Activated naive CD4-positive, alpha-beta T cell treated with Interleukin-2 at 50 U/mL for 16 hours (primary cell): ENCODE measurements at places on chromosomes 5 and 9.

DNA sequence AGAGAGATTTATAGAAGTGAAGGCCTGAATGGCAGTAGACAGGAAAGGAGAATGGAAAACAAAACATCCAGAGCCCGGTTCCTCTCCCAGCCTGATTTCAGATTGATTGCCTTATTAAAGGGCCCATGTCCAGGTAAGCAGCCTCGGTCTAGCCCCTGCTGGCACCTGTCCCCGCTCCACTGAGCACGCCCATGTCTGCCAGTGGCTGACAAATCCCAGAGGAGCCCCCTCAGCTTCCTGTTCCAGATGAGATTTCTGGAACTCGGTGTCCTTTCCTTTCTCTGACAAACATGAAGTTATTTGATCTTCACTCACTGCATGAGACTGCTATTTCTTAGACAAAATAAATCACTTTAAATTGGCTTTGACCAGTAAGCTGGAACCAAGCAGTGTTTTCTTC is 187.0 kb upstream of the ADCY2 start:
- DNase-seq: no peak

- no peak for DNase-seq
Observed at GRCh38 chr5:5904113-5904512, 474.2 kb downstream of the MED10 start.

DNA sequence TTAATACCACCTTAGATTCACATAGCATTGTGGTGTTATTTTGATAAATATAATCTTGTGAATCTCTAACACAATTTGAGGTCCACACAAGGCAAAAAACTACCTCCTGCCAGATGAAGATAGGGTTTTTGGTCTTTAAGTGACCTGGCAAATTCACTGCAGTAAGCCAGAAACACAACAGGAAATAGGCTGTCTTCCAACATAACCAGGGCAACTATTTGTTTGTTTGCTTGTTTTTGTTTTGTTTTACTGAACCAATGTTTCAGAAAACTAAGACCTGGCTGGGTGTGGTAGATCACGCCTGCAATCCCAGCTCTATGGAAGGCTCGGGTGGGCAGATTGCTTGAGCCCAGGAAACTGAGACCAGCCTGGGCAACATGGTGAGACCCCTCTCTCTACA is 95.5 kb downstream of the USP20 start:
- no peak for DNase-seq

DNA sequence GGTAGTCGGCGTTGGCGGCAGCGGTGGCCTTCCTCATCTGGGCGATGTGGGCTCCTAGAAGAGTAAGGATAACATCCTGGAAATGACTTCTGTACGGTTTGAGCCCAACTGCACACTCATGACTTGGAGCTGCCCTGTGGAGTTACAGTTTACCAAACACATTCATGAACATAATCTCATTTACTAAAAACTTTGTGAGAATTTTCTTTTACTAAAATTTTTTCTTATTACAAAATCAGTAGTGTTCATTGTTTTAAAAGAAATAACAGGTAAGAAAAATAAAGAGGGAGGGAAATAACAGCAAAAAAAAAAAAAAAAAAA is 5.3 kb downstream of the FOXE1 start:
- DNase-seq: no peak

- DNase-seq: no peak
Observed at GRCh38 chr5:145980718-145981117, 44.3 kb downstream of the SH3RF2 start.

DNA sequence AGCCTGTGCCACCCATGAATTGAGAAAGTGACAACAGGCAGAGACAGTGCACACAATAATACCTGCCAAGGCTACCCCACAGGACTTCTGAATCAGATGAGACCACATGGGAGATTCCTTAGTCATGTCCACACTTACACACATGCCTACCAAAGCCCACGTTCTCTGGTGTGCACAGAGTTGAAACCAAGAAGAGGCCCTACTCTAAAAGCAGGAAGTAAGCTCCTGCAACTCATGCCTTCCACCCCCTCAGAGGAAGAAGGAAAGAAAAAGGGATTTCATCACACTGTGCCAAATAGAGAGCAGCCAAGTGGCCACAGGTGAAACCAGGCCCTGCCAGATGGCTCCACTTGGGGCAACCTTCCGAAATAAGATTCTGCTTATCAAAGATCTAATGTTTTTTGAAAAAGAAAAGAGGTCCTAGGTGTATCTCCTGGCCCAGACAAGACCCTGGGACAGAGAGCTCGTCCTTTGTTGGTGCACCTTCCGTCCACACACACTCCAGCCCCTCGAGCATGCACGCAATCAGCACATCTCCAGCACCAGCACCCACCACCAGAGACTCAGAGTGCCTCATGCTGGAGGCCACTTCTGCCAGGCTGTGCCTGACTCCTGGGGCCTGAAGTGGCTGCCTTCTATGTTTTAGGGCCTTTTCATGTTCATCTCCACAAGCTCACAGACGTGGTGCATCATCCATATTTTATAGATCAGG is 114.6 kb upstream of the SPOCK1 start:
- no peak for DNase-seq

DNA sequence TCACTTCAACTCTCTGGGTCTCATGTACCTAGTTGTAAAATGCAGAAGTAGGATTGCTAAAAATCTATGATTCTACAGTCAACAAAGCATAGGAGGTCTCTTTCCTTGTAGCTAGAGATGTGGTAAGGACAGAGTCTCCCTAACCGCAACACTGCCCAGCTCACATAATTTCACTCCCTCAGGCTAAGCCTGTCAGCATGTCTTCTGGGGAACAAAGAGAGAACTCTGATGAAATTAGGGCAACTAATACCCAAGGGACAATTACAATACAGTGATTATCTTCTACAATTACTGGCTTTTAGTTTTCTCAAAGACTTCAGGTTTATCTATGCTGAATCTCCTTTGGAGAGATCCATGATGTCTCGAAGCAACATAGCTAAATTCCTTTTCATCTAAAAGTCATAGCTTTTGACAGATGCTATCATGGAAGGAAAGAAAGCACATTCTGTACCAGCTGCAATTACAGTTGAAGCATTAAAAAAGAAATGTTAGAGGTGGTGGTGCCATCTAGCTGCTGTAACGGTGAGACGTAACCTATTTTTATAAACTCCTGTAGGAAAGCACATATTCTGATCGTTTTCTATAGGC is 141.1 kb upstream of the TARS1 start:
- DNase-seq: no peak

DNA sequence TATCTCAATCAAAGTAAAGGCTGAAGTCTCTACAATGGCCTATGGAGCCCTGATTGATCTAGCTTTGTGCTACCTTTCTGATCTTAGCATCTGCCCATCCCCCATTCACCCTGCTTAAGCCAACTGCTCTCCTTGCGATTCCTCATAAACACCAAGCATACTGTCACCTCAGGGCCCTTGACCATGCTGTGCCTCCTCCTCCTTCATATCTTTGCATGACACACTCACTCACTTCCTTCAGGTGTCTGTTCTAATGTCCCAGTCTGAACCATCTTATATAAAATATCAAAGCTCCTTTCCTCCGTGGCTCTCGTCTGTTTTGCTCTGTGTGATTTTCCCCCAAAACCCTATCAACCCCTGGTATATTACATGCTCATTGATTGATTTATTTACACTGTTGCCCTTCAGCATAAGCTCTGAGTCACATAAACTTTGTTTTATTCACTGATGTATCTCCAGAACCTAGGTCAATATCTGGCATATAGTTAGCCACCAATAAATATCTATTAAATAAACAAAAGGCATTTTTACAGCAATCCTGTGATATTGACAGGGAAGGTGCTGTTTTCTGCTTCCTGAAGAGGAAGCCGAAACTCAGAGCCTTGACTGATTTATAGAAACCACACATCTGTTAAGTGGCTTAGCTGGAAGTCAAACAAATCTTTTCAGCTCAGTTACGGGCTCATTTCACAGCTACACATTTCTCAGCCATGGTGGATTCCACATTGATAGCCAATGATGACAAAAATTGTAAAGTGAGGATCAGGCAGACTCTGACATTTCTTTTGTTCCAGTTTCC is 103.6 kb downstream of the BOD1 start:
- no peak for DNase-seq

DNA sequence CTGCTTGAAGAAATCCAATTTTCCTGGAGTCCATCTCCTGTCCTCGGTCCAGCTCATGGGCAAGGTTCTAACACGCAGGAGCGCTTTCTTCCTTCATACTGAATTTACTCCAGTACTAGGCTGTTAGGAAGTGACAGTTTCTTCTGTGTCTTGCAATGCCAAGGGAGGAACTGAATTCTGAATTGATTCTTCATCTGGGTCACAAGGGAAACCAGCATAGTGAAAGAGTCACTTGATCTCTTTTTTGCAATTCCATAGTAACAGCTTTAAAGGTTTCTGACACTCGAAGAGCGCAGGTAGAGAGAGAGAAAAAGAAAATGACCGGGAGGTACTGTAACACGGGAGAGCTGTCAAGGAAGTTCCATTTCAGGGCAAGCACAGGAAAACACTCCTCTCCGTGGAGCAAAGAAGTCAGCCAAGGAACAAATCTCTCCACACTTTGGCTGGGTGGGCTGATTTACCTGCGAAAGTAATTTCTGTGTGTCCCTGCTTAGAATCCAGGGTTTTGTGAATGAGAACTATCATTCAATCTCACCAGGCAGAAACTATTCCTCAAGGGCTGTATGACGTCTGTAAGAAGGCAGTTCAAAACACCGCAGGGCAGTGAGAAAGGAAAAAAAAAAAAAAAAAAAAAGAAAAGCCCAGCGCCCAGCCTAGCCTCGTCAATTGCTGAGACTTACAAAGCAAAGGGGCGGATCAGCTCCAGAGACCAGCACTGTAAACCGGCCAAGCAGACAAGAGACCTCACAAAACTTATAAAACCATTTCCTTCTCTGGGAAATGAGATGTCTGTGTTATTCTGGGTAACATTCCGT is 617.8 kb downstream of the PDE4D start:
- DNase-seq: no peak

DNA sequence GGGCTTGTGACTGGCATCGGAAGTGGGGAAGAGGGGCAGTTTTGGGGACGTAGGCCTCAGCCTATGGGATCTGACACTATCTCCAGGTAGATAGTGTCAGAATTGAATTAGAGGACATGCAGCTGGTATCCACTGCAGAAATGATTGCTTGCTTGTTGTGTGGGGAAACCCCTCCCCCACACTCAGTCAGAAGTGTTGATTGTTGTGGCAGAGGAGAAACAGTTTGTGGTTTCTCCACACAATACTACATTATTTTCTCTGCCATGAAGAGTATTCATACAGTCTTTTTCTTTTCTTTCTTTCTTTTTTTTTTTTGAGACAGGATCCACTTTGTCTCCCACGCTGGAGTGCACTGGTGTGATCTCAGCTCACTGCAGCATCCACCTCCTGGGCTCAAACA is 113.9 kb downstream of the ARRDC3 start:
- peak; percentile 7 for DNase-seq

GRCh38 chr9:133401588-133401987 is 16.2 kb downstream of the REXO4 start:
- DNase-seq: no peak

DNA sequence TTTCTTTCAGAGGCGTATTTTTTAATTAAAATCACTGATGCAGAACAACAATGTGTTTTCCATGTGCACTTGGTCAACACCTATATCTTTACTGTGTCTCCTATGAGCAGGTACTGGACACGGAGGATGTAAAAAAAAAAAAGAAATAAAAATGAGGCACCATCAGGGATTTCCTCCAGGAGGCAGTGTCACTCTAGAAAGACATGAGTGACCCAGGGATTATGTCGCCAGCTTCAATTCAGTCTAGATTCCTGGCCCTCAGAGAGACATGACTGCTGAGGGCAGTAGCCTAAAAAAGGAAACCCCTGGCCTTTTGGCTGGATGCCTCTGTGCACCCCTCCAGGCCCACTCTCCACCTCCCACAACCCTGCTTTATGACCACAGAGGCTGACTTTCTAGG is 18.3 kb upstream of the IL33 start:
- DNase-seq: no peak

DNA sequence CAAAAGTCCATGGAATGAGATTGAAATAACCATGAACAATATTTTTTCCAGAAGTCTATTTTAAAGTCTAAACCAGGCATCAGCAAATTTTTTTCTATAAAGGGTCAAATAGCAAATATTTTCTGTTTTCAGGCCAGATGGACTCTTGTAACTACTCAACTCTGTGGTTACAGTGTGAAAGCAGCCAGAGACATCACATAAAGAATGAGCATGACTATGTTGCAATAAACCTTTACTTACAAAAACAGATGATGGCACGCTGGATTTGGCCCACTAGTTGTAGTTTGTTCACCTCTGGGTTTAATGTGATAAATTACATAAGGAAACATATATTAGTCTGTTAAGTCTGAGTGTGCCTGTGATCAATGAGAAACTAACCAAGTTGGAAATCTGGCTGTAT is 319.2 kb downstream of the TRPM3 start:
- DNase-seq: no peak

DNA sequence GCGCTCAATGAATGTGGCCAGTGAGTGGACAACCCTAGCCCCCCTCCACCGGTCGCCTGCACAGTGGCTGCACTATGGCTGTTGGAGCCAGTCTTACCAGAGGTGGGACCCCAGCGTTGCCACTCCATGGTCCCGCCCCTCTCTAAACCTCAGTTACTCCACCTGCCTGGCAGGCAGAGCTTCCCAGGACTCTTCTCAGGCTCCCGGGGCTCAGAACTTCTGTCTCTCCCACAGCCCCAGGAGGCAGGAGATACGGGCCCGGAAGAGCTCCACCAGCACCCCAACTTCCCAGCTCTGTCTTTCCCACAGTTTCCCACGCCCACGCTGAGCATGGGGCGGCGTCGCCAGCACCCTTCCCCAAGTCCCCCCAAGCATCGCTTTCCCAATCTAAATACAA is 975 bp downstream of the RASGEF1C start:
- DNase-seq: no peak

GRCh38 chr5:33883482-33883881 is 8.3 kb downstream of the ADAMTS12 start:
- DNase-seq: no peak

DNA sequence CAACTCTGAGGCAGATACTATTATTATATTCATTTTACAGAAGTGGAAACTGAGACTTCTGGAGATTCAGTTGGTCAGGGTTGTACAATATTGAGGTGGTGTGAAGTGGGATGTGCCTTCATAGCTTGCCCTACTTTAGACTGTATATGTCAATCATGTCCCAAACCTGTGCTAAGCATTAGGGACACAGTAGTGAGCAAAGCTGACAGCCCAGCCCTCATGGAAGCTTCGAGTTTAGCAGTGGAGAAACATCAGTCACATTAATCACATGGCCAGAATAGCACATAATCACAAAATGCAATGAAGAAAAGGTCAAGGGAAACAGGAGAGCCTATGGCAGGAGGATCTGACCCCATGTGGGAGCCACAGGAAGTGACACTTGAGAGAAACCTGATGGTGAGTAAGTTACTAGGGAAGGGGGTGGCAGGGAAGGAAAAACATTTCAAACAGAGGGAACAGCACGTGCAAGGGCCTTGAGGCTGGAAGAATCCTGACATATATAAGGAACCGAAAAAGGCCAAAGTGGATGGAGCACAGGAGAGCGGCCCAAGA is 20.5 kb upstream of the RALGPS1 start:
- no peak for DNase-seq

DNA sequence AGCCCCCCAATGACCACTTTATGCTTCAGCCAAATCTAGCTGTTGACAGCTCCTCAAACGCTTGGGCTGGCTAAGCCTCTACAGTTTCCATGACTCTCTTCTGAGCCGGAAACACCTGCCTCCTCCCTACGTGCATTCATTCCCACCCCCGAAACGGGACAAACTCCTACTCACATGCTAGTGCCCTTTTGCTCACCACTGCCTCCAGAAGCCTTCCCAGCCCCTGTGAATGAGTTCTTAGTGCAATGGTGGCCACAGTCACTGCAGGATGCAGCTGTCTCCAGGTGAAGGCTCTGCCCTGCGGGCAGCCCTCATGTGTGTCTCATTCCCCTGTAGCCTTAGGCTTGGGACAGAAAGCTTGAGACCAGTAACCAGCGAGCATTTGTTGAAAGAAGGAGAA is 68.8 kb upstream of the DAB2IP start:
- no peak for DNase-seq

GRCh38 chr9:117763314-117763713 is 59.1 kb downstream of the TLR4 start:
- no peak for DNase-seq
